ENCODE measurements at places on chromosomes 1 and 21.

GRCh38 chr1:27876341-27877114 is 4.2 kb downstream of the THEMIS2 start:
- no peak for DNase-seq

DNA sequence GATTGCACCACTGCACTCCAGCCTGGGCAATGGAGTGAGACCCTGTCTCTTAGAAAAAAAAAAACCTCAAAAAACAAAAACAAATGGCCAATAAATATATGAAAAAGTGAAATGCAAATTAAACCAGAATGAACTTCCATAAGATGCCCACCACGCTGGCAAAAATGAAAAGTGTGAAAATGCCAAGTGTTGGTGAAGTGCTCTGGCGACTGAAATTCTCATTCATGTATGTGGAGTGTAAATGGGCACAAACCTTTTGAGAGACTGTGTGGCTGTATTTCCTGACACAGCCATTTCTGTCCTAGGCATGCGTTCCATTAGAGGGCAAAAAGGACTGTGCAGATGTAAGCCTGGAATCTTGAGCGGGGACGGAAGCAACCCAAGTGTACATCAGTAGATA is 18.3 kb downstream of the YBEY start:
- no peak for DNase-seq

DNA sequence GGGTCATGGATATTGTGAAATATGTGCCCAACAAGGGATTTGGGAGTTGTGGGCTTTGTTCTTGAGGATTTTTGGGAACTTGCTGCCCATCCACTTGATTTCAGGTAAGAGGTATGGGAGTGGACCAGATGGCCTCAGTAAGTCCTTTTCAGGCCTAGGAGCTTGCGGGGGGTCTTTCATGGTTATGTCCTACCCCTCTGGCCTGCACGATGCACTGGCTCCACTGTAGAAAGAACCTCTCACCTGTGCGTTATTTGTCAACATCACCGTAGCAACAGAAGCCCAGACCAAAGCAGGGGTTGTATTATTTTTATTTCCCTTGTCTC is 8.6 kb downstream of the RIIAD1 start:
- DNase-seq: no peak

GRCh38 chr1:200027264-200027823 is at the start of gene NR5A2:
NR5A2 (plus strand) TSS chr1:200027710; CDS start chr1:200027848, 138 bp downstream.
- no peak for DNase-seq

DNA sequence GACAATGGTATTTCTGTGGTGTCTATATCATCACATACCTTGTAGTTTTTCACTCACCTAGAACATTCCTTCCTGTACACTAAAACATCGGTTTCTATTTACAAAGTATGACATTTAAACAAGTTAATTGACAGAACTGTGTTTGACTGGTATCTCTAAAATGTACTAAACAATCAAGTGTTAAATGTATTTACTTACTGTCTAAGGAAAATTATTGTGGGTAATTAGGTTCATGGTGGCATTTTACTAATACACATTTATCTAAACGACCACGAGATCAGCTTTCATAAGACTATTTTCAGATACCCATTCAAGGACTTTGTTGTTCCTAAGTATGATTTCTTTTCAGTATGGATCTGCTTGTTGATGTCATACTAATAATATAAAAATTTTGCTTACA is 115.2 kb downstream of the ADGRL2 start:
- no peak for DNase-seq

- no peak for DNase-seq
These were observed 361.5 kb downstream of the KIF26B start for GRCh38 chr1:245516284-245516759.

DNA sequence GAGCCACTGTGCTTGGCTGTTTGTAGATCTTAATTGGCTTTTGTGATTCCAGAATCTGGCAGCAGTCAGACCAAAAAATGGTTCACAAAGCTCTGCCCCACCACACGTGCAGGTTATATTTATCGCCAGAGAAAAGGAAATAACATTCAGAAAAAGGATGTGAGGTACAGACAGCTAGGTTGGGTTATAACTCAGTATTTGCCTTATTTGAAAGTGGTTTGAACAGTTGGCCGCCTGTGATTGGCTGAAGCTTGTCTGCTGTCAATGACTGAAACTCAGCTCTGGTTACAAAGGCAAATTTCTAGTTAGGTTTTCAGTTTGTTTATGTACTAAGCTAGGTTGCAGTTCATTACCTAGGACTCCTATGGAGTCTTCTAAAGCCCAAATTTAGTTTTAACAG is 9.6 kb downstream of the SH3BGR start:
- DNase-seq: peak; percentile 39

- DNase-seq: no peak
These were observed 35.2 kb upstream of the MUTYH start for GRCh38 chr1:45375104-45376090.
